ENCODE measurements at places on chromosomes 1 and 21.

- peaks cover 4% of the 10 kb centered on the region for H3K27me3 ChIP-seq
- H3K4me3 ChIP-seq: no peak overlapping the region
- no peaks in the 10 kb centered on the region for H3K4me1 ChIP-seq
- H3K27ac ChIP-seq: no peak overlapping the region
- H3K36me3 ChIP-seq: no peaks in the 10 kb centered on the region
- DNase-seq: no peak
Observed at GRCh38 chr1:14726606-14727005, 128.1 kb downstream of the KAZN start.

GRCh38 chr1:28591708-28592320 is at the start of gene RAB42:
TSS of gene RAB42 (plus strand) at chr1:28592265. CDS start at chr1:28592512, 247 bp downstream.
- H3K4me1 ChIP-seq: no peaks in the 10 kb centered on the region
- H3K27ac ChIP-seq: no peak within 1 kb of the TSS
- no peak within 1 kb of the TSS for H3K4me3 ChIP-seq

DNA sequence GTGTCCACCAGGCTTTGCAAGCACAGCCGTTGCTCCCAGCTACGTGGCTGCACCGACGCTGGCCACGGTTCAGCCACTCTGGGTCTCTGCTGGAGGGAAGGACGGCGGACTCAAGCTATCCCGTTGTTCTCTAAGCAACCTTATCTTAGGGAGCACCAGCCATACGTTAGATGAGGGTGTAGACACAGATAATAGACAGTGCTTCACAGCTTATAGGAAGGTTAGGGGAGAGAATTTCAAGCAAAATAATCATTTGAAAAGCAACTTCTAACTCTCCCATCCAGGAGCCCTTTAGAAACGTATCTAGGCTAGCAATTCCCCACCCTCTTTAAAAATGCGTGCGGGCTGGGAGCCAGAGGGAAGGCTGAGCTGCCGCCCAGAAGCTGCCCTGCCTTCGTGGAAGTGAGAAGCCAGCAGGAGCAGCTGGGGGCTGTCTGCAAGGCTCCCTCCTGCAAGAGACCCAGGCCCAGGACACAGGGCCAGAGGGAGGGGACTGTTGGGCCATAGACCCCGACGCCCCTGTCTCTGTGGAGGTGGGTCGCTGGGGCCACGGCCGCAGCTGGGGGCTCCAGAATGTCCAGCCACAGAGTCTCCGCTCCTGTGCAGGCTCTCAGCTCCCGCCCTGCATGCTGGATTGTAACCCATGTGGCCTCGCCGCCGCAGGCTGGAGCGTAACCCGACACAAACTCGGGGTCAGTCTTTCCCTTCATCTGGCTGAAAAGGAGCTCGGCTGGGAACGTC is 31.2 kb upstream of the COL6A2 start:
- no peaks in the 10 kb centered on the region for H3K36me3 ChIP-seq
- no peak for DNase-seq
- H3K4me3 ChIP-seq: no peak overlapping the region

GRCh38 chr1:223253916-223254315 is 110.1 kb downstream of the SUSD4 start:
- H3K27me3 ChIP-seq: no peaks in the 10 kb centered on the region
- no peak overlapping the region for H3K4me3 ChIP-seq
- H3K36me3 ChIP-seq: no peaks in the 10 kb centered on the region
- no peak overlapping the region for H3K27ac ChIP-seq
- DNase-seq: no peak
- peaks cover 10% of the 10 kb centered on the region for H3K4me1 ChIP-seq

DNA sequence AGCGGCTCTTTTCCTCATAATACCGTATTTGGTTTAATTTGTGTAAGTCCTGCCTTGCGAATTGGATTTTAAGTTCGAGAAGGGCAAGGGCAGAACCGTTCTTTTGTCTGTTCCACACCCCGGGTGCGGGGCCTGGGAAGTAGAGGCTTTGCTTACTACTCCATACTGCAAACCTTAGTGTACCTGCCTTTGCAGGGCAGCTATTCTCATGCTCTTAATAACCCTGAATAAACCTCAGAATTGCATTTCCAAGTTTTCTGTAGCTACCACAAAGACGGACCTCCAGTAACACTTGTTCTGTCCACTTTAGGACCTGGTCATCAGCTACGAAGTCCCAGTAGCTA is 657 bp upstream of the HNRNPU start:
- no peak for DNase-seq
- peaks cover 23% of the 10 kb centered on the region for H3K36me3 ChIP-seq
- no peaks in the 10 kb centered on the region for H3K27me3 ChIP-seq
- H3K4me1 ChIP-seq: peaks cover 18% of the 10 kb centered on the region

DNA sequence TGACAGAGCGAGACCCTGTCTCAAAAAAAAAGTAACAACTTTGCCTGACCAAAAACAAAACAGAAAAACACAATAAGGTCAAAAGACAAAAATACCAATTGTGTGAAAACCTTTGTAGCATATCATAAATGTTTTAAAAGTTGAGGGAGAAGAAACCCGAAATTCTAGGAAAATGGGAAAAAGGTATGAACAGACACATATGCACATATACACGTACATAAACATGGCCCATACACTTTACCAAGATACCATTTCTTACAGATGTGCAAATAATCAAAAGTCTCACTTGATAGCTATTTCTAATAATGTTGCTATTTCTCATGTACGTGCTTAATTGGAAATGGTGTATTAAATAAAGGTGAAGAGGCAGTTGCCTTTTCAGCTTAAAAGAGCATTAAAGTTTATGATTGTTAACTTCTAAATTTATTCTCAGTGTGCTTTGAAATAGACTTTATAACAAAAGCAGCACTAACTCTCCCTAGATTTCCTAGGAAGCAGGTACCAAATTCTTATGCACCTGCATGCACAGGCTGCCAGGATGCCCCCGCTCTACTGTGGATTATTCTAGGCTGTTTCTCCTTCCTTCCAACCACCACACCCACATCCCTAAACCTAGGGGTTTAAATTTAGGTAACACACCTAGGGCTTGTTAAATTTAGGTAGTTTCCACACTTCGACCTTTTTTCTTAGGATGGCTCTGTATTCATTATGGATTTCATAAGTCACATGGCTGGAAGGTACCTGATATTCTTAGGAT is 33.8 kb downstream of the ADARB1 start:
- H3K27me3 ChIP-seq: no peaks in the 10 kb centered on the region
- H3K27ac ChIP-seq: no peak overlapping the region
- no peaks in the 10 kb centered on the region for H3K36me3 ChIP-seq
- peaks cover 9% of the 10 kb centered on the region for H3K4me1 ChIP-seq
- no peak overlapping the region for H3K4me3 ChIP-seq
- no peak for DNase-seq

DNA sequence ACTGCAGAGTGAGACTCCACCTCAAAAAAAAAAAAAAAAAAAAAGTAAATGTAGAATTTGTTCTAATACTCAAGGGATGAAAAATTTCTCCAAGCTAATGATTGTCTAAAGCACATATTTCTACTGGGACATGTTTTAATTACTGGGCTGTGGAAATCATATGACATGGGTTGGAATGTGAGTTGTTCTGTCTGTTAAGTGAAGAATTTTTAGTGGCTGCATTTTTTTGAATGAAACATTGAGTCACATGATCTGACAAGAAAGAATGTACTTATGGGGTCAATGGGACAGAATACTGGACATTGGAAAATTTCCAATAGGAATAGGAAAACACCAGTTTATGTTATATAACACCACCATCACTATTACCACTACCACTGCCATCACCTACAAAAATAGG is 123.8 kb upstream of the IVNS1ABP start:
- no peak for DNase-seq
- H3K36me3 ChIP-seq: no peaks in the 10 kb centered on the region
- H3K27me3 ChIP-seq: no peaks in the 10 kb centered on the region
- H3K4me3 ChIP-seq: no peak overlapping the region

- no peaks in the 10 kb centered on the region for H3K27me3 ChIP-seq
- H3K36me3 ChIP-seq: no peaks in the 10 kb centered on the region
- H3K27ac ChIP-seq: no peak overlapping the region
- H3K4me1 ChIP-seq: no peaks in the 10 kb centered on the region
- no peak for DNase-seq
Observed at GRCh38 chr21:37909936-37910335, 6.3 kb downstream of the KCNJ6 start.

- peaks cover 9% of the 10 kb centered on the region for H3K4me1 ChIP-seq
- H3K27ac ChIP-seq: no peak overlapping the region
- no peak overlapping the region for H3K4me3 ChIP-seq
- no peak for DNase-seq
Observed at GRCh38 chr1:2127187-2128145, 67.1 kb downstream of the FAAP20 start.

- no peak for DNase-seq
- no peak overlapping the region for H3K27ac ChIP-seq
- no peaks in the 10 kb centered on the region for H3K27me3 ChIP-seq
- 0 out of 2 replicates have a peak, but pooled peaks cover 1% of the 10 kb centered on the region for H3K36me3 ChIP-seq
- H3K4me3 ChIP-seq: no peak overlapping the region
Observed at GRCh38 chr1:179298952-179299351, 5.4 kb downstream of the SOAT1 start.

GRCh38 chr1:245110406-245110805 is 44.4 kb upstream of the KIF26B start:
- no peak overlapping the region for H3K27ac ChIP-seq
- H3K4me3 ChIP-seq: no peak overlapping the region
- no peaks in the 10 kb centered on the region for H3K36me3 ChIP-seq
- H3K4me1 ChIP-seq: no peaks in the 10 kb centered on the region

- H3K36me3 ChIP-seq: no peaks in the 10 kb centered on the region
- no peak overlapping the region for H3K4me3 ChIP-seq
- no peaks in the 10 kb centered on the region for H3K27me3 ChIP-seq
Observed at GRCh38 chr1:206495493-206496046, 11.8 kb upstream of the RASSF5 start.

GRCh38 chr1:30656171-30656940 is 67.0 kb downstream of the MATN1 start:
- no peaks in the 10 kb centered on the region for H3K27me3 ChIP-seq
- DNase-seq: no peak
- H3K4me1 ChIP-seq: peaks cover 53% of the 10 kb centered on the region
- no peak overlapping the region for H3K27ac ChIP-seq
- H3K4me3 ChIP-seq: no peak overlapping the region

GRCh38 chr21:34766862-34767261 is 98.1 kb downstream of the CLIC6 start:
- peaks cover 13% of the 10 kb centered on the region for H3K4me1 ChIP-seq
- no peak overlapping the region for H3K4me3 ChIP-seq
- H3K27me3 ChIP-seq: no peaks in the 10 kb centered on the region
- H3K27ac ChIP-seq: no peak overlapping the region

GRCh38 chr1:155910621-155911121 is 478 bp downstream of the RIT1 start:
- H3K27me3 ChIP-seq: no peaks in the 10 kb centered on the region
- H3K4me3 ChIP-seq: no peak overlapping the region
- no peaks in the 10 kb centered on the region for H3K4me1 ChIP-seq
- peaks cover 48% of the 10 kb centered on the region for H3K36me3 ChIP-seq

DNA sequence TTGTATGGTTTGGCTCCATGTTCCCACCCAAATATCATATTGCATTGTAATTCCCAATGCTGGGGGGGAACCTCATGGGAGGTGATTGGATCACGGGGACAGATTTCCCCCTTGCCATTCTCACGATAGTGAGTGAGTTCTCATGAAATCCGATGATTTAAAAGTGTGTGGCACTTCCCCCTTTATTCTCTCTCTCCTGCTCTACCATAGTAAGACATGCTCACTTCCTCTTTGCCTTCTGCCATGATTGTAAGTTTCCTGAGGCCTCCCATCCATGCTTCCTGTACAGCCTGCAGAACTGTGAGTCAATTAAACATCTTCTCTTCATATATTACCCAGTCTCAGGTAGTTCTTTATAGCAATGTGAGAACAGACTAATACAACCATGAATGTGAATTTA is 211.6 kb upstream of the NR5A2 start:
- H3K4me3 ChIP-seq: no peak overlapping the region
- no peak for DNase-seq
- H3K36me3 ChIP-seq: no peaks in the 10 kb centered on the region
- no peaks in the 10 kb centered on the region for H3K27me3 ChIP-seq
- H3K4me1 ChIP-seq: no peaks in the 10 kb centered on the region

- no peak for DNase-seq
- H3K27me3 ChIP-seq: no peaks in the 10 kb centered on the region
- H3K4me1 ChIP-seq: no peaks in the 10 kb centered on the region
- H3K27ac ChIP-seq: no peak overlapping the region
- H3K36me3 ChIP-seq: no peaks in the 10 kb centered on the region
Observed at GRCh38 chr21:21241391-21241790, 243.2 kb downstream of the NCAM2 start.

GRCh38 chr1:35668506-35668905 is 27.2 kb upstream of the PSMB2 start:
- H3K36me3 ChIP-seq: no peaks in the 10 kb centered on the region
- no peak overlapping the region for H3K27ac ChIP-seq
- H3K4me1 ChIP-seq: no peaks in the 10 kb centered on the region
- no peak for DNase-seq
- H3K4me3 ChIP-seq: no peak overlapping the region

DNA sequence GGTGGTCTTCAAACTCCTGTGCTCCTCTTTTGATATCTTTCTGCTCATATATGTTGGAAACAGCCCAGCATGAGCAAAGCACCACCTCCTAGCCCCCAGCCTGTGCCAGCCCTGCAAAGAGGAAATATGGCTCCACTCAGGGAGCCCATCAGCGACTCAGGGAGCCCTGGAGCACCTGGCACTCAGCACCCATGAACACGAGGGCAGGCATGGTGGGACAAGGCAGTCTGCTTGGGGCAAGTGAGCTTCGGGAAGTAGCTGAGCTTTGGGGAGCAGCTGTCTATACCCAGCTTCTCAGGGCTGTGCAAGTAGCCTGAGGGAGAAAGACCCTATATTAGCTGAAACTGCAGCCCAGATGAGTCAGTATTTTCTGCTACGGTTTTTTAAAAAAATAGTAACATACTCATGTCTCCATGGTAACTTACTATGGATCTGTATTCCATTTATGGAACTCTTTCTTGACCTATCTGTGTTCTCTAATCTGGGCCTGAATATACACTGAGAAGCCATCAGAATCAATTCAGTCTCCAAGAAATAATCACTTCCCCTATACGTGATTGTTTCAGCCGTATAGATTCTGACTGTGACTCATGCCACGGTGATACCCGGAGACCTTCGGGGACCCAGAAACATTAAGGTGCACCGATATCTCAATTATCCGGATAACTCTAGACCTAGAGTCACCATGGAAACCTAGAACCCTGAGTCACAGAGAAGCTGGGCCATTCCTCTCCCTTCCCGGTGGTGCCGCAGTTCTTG is 1.5 kb upstream of the ETS2 start:
- H3K27ac ChIP-seq: peak overlapping the region; percentile 80
- peaks cover 15% of the 10 kb centered on the region for H3K4me1 ChIP-seq
- no peaks in the 10 kb centered on the region for H3K27me3 ChIP-seq
- H3K4me3 ChIP-seq: peak overlapping the region; percentile 81
- no peak for DNase-seq

- peaks cover 54% of the 10 kb centered on the region for H3K4me1 ChIP-seq
- no peak overlapping the region for H3K27ac ChIP-seq
- DNase-seq: no peak
- H3K4me3 ChIP-seq: peak overlapping the region; percentile 9
- H3K27me3 ChIP-seq: no peaks in the 10 kb centered on the region
Observed at GRCh38 chr1:31760471-31761470, 3.4 kb downstream of the ADGRB2 start.

- H3K4me3 ChIP-seq: no peak overlapping the region
- DNase-seq: no peak
- H3K27ac ChIP-seq: no peak overlapping the region
- no peaks in the 10 kb centered on the region for H3K36me3 ChIP-seq
Observed at GRCh38 chr1:163450986-163451385, 129.2 kb downstream of the NUF2 start.

- peak; percentile 83 for DNase-seq
- no peak overlapping the region for H3K4me3 ChIP-seq
- no peak overlapping the region for H3K27ac ChIP-seq
- H3K36me3 ChIP-seq: no peaks in the 10 kb centered on the region
- H3K4me1 ChIP-seq: peaks cover 27% of the 10 kb centered on the region
Observed at GRCh38 chr1:151494741-151495281, 16.4 kb upstream of the CGN start.

- no peaks in the 10 kb centered on the region for H3K27me3 ChIP-seq
- peak; percentile 95 for DNase-seq
Observed at GRCh38 chr1:63522891-63523728, at the start of the genes EFCAB7 and ITGB3BP. TSS of gene EFCAB7 (plus strand) at chr1:63523525. CDS start at chr1:63525573, 2,048 bp downstream. TSS of gene ITGB3BP (minus strand) at chr1:63523225. CDS start at chr1:63523133, 92 bp downstream.
